ENCODE measurements at places on chromosomes 6 and 20.

- no peak for DNase-seq
These were observed 38.8 kb downstream of the SNX9 start for GRCh38 chr6:157861814-157862213.

- DNase-seq, result no peak
These were observed 28.5 kb upstream of the KIF6 start for GRCh38 chr6:39753725-39754045.

DNA sequence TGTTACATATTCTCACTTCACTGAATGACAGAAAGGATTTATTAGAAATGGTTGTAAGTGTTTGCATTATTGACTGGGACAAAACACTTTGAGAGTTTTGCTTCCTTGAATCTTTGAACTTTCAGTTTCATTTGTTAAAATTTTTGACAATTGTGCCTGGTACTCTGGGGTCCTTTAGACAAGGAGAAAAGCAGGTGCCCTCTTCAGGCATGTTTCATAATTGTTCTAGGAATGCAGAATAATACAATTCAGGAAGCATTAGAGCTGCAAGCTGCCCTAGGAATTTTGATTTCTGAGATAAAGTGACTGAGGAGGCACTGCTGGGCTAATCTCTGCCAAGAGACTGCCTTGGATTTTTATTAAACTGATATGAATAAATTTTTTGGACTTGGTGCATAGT is 49.7 kb downstream of the TOP1 start:
- DNase-seq, result no peak

DNA sequence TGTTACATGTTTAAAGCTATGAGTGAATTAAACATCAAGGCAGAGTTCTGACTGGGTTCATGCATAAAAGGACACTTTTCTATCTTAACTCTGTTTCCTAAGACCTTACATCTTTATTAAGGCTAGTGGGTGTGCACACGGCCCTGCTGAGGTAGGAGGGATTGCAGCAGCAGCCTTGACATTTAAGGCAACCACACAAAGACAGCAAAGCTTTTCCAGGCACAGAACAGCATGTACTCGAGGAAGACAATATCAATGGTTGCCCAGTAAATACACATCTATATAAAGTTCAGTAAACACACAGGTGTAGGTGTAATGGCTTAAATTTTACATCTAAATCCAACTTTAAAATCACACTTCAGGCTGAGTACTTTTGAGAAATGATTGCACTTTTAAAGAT is 79.8 kb upstream of the LOC128125822 start:
- DNase-seq, result no peak

GRCh38 chr6:158066136-158066781 is 84.6 kb downstream of the SYNJ2 start:
- no peak for DNase-seq

DNA sequence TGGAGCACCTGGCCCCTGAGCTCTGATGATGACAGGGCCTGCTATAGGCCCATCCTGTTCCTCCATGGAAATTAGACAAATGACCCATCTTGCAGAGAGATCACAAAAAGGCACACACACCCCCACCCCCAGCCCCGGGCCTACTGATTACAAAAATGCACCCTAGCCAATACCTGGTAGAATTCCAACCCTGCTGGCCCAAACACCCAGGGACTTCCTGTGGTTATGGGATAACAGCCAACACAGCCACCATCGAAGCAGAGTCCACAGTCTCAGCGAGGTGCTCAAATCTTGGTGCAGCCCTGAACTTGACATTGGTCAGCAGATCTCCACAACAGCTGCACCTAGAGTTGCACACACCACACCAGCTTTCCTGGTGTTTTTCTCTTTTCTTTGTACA is 17.0 kb downstream of the NCR2 start:
- DNase-seq, result no peak
